Umbilical cord (tissue), 2 donors: ENCODE measurements at places on chromosomes 2 and 18.

- peak; percentile 6 for DNase-seq
Observed at GRCh38 chr2:160747501-160748170, 254.0 kb upstream of the RBMS1 start.

- peak; percentile 81 for DNase-seq
Observed at GRCh38 chr2:241859436-241860183, 916 bp upstream of the PDCD1 start.

- no peak for DNase-seq
Observed at GRCh38 chr2:205738117-205738968, 56.0 kb downstream of the NRP2 start.

DNA sequence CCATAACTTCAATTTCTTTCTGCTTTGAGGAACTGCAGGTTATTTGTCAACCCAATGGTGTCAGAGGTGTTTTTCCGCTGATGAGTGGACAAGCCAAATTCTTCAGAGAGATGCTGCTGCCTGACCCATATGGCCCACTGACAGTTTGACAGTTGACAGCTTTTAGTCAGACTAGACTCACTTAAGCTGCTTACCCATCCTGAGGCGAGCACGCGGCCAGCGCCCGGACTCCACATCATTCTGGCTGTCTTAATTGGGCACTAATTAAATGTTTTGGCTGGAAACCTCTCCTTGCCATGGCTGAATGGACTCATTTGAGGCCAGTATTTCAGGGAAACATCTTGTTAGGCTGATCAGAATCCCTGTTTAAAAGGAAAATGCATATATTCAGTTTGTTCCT lies 316.1 kb upstream of the FANCL start:
- DNase-seq = no peak

GRCh38 chr2:40428439-40428838 lies 23.5 kb downstream of the SLC8A1 start:
- no peak for DNase-seq

DNA sequence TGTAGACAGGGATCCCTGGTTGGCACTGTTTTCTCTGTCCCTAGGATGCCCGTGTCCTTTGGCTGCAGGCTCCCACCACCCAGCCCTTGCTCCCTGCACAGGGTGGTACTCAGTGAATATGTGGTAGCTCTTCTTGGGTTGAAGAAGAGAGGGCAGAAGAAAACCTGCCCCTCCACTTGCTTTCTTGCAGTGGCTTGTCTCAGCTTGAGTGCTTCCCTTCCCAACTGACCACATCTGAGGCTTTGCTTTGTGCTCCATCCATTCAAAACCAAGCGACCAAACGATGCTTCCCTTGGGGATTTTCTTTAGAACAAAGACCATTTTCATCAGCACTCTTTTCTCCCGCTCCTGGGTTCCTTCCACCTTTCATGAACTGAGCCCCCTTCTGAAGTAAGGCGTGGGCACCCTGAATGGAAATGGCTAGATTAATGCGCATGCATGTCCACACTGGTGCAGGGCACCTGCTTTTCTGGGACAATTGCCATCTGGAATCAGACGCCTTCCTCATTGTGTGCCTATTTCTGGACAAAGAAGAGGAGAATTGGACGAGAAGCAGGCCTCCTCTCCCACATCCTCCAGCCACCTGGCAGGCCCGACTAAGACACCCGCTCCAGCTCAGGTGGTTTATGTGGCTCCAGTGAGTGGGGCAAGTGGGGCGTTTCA lies 59.1 kb downstream of the ARL4C start:
- DNase-seq = no peak

DNA sequence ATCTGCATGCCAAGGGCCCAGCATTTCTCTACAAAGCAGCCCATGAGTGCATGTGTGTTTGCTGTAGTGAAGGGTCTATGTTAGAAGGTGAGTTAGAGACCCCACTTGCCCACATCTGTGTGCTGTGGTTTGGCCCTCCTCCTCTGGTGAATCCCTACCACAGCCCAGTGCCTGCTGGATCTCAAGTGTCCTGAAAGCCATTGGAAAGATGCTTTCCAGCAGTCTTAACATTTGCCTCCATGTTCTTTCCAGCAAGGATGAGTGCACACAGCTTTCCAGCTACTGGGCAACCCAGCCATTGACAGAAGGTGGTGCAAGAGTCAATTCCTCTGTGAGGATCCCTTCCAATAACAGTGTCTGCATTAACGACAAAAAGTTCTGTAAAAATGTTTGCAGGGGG lies 13.6 kb downstream of the CRIM1 start:
- no peak for DNase-seq

DNA sequence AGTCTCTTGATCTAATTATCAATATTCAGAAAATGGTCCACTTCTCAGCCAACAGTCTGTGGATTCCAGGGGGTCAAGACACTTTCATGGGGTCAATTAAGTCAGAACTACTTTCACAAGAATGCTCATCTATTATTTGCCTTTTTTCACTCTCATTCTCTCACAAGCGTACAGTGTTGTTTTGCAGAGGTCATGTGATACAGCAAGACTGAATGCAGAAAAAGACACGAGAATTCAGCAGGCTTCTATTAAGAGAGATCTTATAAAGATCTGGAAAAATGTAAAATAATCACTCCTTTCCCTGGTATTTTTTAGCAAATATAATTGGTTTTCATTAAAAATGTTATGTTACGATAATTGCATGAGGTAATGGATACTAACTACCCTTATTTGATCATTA lies 8.7 kb downstream of the RPRD1A start:
- DNase-seq = no peak

GRCh38 chr18:23302851-23303527 lies 150.1 kb upstream of the RIOK3 start:
- DNase-seq = peak; percentile 40

GRCh38 chr2:165115258-165115657 lies 88.6 kb downstream of the SCN3A start:
- no peak for DNase-seq

DNA sequence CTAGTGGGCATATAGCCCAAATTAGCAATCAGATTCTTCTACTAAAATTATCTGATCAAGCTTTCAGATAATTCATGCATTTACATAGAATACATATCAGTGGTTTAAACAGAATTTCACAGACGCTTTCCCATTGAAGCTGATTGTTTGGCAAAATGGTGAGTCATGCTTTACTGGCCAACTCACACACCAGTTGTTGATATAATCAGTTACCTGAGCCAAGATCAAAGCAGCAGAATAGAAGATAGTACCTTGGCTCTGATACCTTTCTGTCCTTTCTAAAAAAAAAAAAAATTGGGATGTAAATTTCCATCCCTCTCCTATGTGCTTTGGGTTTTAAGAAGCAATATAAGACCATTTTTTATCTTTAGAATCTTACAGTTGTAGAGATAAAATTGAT lies 178.0 kb downstream of the MCFD2 start:
- no peak for DNase-seq

DNA sequence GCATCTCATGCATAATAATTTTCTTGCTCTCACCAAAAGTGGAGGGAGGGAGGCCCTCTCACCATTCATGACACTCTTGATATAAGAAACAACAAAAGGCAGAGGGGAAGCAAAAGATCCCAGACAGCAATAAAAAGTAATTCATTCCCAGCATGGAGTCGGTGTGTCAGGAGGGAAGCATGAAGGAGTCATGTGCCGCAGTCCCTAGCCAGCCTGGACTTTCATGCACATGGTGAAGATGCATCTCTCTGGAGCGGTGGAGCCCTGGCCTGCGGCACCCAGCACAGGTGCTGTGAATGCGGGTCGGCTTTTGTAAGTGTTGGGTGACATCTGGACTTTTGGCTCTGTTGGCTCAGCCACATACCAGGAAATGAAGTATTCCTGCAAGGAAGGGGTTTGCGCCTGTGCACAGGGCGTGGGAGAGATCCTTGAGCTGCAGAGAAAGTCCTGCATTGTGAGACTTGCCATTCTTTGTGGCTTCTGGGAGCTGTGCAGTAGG lies 119.4 kb downstream of the COPS8 start:
- DNase-seq = no peak

- DNase-seq = no peak
Observed at GRCh38 chr2:213723707-213724106, 439.4 kb downstream of the SPAG16 start.

- no peak for DNase-seq
Observed at GRCh38 chr2:21519412-21519811, 395.6 kb downstream of the TDRD15 start.

GRCh38 chr2:231357931-231358330 lies 37.6 kb upstream of the B3GNT7 start:
- no peak for DNase-seq

GRCh38 chr2:188449561-188449960 lies 157.9 kb downstream of the GULP1 start:
- DNase-seq = peak; percentile 33

- DNase-seq = no peak
Observed at GRCh38 chr2:240146141-240146561, 5.7 kb upstream of the OTOS start.

DNA sequence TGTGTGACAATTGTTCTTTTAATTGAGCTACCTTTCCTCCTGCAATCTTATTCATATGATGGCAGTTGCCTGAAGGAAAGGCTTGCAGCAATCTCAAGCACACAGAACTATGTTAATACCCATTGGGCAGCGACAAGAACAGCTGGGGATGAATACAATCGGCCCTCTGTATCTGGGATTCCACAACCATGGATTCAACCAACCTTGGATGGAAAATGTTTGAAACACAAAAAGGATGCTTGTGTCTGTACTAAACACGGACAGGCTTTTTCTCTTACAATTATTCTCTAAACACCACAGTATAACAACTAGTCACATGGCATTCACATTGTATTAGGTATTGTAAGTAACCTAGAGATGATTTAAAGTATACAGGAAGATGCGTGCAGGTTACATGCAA lies 256.1 kb upstream of the SIX2 start:
- no peak for DNase-seq

- DNase-seq = no peak
Observed at GRCh38 chr2:68182902-68183301, 25.2 kb downstream of the PNO1 start.

DNA sequence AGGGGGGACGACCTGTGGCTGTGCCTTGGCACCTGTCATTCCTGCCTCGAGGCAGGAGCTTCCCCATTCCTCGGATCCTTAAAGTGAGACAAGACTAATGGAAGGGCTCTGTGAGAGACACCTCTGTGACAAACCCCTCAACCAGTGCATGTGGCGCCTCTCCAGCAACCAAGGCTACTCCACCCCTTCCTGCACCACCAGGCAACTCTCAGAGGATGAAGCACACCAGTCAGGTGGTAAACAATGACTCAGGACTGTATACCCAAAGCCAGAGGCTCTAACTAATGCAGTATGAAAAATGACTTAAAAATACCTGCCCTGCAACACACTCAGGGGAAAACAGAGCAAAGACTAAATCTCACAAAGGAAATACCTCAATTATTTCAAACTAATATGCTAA lies 136.9 kb downstream of the UXS1 start:
- no peak for DNase-seq

- DNase-seq = peak; percentile 72
Observed at GRCh38 chr18:51361130-51361860, 163.8 kb upstream of the MEX3C start.

DNA sequence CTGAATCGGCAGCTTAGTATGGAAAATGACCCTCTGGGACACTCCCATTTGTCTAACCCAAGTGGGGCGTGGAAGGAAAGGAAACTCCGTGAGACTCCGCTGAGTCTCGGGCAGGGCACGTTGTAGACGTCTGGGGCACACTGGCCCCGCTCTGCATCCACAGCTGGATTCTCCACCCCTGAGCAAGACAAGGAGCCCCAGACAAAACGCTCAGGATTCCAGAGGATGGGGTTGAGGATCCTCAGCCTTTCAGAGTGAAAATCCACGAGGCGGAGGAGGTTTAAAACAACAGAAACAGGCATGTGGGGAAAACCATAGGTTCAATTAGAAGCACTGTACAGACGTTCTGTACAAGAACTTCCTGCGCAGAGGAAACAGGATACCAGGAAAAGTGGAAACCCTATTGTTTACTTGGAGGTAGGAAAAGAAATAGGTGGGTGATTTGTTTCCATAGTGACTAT lies 124.9 kb upstream of the ZNF236 start:
- peak; percentile 85 for DNase-seq

- no peak for DNase-seq
Observed at GRCh38 chr18:8045160-8045883, 478.2 kb downstream of the PTPRM start.

GRCh38 chr18:49170145-49170544 lies 219.4 kb upstream of the SMAD7 start:
- DNase-seq = no peak

- DNase-seq = no peak
Observed at GRCh38 chr2:226578373-226578772, 221.2 kb downstream of the IRS1 start.

DNA sequence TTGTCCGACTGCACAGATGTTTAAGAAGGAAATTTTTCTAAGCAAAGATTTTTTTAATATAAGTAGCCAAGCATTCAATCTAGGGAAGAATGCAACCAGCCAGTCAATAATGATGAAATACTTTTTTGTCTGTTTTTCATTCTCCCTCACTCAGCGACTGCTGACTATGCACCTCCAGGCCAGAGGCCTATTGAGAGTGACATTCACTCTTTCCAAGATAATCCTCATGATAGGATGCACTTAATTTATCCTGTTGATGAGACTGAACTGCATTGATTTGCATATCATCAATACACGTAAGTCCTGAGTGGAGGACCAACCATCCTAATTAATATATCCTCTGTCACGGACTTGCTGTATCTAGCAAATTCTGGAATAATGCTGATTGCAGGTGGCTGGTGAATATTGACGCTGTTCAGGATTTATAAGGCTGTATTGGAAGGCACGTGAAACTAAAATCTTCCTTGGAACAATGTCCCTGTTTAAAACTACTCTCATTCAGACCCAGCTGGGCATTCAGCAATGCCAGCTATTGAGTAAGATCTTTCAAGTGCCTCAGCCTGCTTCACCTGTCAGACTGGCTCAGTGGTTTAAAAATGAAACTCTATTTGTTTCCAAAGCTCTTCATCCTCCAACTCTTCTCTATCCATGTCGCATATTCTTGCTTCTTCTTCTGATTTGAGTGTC lies 142.2 kb downstream of the MAP2 start:
- no peak for DNase-seq

DNA sequence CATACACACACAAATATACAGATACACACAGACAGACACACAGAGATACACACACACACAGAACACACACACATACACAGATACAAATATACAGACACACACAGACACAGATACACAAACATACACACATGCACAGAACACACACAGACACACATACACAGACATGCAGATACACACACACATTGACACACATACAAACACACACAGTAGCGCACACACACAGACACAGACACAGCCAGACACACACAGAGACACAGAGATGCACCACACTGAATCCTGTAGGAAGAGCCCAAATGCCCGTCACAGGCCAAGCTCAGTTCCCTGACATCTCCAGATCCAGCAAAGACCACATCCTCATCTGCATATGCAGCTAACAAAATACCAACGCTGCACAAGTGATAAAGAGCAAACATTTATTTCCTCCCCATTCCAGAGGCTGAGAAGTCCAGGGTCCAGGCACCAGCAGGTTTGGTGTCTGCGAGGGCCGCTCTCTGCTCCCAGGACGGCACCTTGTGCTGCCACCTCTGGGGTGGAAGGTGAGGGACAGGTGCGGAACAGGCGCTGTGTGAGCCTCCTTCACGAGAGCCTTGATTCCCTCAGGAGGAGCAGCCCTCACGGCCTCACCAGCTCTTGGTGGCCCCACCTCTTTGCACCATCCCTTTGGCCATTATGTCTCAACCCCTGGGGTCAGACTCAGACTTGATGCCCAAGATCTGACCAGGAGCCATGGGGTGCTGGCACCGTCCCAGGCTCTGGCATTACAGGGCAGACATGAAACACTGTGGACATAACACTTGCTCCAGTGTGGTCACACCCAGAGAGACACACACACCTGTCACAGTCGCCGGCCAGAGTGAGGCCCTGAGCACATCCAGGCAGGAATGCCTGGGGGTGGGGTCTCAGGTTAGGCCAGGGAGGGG lies 108.7 kb downstream of the NDUFA10 start:
- DNase-seq = no peak

GRCh38 chr2:144219979-144220378 lies 299.9 kb downstream of the ZEB2 start:
- no peak for DNase-seq
